ENCODE measurements at places on chromosomes 6 and 20.
A peak's percentile ranks its signal among the peaks of the same experiment; 100 is the strongest.

DNA sequence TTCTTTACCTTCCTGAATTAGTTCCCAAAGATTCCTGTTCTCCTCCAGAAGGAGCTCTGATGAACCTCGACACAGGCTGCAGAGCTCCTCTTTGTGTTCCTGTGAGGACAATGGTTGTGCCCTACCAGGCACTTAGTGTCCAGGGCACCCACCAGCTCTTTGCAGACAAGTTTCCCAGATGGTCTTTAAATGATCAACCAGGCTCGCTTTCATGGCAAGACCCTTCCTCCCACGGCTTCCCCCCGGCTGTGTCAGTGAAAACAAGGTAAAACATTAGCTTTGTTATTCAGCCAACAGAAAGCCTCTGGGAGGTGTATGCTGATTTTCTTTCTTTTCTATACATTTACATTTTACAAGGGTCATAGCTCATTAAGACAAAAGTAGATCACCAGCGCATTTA lies 32.3 kb upstream of the CNKSR3 start:
- no peak for DNase-seq

DNA sequence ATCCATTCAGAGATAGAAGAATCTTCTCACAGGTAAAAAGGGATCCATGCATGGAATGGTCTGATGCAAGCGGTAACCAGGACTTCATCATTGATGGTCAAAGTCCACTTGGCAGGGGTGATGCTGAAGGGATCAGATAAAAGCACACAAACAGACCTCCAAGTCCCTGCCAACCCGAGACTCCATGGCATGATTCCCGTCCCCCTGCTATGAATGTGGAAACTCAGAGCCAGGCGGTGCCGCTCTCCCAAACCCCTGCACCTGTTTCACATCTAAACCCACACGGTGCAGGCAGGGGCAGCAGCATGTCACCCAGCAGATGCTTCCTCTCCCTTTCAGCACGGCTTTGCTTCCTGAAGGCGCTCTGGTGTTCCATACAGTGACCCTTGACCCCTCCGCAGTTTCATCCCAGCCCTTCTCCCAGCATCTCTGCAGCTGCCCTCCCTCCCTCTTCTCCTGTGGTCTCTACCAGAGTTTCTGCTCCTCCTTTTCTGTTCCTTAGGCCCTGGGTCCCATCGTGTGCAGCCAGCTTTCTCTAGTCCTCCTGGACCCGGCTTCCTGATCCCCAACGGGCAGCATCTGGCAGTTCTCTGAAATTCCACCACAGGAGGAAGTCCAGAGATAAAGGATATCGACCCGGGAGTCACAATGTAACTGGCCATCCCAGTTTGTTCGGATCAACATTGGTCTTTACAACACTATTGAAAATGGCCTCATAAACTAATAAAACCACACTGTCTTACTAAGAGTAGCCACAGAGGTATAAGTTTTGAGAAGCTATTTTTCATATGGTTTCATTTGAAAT lies 235.0 kb downstream of the TTLL2 start:
- DNase-seq: no peak

DNA sequence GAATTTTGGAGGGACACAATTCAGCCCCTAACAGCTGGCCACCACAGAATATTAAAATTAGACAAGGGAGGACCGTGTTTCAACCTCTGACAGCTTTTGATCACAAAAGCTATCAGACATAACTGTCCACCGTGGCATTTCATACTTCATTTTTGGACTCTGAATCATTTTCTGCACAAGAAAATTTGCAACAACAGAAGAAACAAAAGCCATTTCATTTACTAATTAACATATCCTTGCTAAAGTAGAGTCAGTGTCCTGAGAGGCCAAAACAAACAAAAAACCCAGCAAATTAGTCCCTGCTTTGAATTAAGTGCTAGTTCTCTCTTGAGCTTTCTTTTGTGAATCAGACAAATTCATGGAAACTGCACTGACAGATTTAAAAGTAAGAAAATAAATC lies 17.6 kb upstream of the COL12A1 start:
- no peak for DNase-seq

DNA sequence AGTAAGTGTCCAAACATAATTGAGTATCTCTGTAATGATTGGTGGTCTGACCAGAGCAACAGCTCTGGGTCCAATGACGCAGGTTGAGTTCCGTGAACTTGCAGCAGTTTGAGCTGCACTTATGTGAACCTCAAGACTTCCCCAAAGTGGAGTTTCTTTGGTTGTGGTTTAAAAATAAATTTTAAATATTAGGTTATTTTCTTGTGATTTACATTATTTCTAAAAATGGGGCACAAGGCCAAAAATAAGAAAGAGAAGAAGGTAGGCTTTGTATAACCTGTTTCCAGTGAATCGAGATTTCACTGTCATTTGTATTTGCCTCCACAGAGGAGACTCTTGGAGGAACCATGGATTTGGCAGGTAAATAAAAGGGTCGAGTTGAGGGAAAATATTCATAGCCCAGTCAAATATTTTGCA lies 166.4 kb upstream of the ZNF217 start:
- no peak for DNase-seq

- DNase-seq: no peak
Observed at GRCh38 chr6:133966654-133967329, 13.8 kb downstream of the TBPL1 start.

DNA sequence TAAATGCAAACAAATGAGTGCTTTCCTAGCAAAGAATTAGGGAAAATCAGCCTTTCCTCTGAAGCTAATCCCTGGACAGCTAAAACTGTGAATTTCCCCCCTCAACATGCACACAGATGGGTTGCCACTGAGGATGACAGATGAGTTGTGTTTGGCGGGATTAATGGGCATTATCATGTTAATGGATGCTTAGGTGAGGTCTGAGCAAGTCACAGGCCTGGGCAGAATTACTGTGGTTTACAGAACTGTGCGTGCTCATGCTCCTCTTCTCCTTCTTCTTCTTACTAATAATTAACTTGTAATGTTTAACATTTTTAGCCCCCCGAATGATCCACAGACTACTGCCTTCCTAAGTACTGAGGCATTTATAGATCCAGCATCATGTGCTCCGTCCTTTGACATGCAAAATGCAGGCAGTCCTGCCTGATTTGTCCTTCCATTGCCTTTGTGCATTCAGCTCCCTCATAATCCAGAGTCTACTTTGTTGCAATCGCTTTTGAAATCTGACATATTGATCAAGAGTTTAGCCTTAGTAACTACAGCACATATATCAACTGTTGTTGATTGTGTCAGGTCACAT lies 753.4 kb upstream of the MMS22L start:
- DNase-seq: no peak

DNA sequence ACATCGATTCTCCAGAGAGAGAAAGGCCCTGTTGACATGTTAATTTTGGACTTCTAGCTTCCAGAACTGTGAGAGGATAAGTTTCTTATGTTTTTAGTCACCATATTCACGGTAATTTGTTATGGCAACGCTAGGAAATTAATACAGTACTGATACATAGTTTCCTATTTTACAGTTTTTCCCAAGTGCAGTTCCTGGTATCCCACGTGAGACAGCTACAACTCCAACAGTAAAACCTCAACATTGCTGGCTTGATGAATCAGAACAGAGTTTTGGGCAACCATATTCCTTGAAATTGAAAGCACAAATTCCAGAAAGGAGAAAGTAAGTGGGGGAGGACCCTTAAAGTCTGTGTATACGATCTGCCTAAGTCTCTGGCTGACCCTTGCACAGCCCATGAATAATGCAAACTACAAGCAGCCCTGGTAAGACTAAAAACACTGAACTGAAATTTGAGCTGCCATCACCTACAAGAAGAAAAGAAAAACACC lies 505.1 kb upstream of the NRSN1 start:
- no peak for DNase-seq

DNA sequence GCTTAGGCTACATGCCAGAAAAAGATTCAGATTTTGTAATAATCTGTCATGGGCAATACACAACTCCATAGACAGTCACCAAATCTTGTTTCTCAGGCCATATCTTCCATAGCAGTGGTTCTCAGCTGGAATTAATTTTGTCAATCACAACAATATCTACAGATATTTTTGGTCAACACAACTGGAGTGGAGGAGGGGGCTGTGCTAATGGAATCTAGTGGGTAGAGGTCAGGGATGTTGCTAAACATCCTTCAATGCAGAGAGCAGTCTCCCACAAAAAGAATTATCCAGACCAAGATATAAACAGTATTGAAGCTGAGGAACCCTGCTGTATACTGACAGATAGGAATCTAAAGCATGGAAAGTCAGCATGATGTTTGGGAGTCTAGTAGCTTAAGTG lies 174.6 kb downstream of the UBE3D start:
- no peak for DNase-seq

DNA sequence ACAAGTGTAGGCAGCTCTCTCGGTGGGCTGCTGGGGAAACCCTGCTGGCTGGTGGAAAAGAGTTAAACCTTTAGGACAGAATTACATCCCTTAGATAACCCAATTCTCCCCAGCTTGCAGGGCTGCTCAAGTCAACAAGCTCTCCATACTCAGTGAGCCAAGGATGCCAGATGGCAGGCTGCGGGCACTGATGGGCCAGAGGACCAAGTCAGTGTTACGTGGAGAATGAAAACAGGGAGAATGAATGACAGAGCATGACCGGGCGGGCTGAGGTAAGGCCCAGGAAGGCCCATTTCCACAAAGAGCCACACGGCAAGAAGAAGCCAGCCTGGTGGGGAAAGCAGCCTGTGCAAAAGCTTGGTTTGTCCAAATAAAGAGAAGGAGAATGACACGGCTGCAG lies 58.7 kb upstream of the CD93 start:
- DNase-seq: no peak

DNA sequence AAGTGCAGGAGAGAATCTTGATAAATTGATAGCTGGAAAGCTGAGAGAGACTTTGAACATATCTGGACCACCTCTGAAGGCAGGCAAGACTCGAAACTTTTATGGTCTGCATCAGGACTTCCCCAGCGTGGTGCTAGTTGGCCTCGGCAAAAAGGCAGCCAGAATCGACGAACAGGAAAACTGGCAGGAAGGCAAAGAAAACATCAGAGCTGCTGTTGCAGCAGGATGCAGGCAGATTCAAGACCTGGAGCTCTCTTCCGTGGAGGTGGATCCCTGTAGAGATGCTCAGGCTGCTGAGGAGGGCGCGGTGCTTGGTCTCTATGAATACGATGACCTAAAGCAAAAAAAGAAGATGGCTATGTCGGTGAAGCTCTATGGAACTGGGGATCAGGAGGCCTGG lies 4.6 kb upstream of the CDKN1A start:
- DNase-seq: no peak

DNA sequence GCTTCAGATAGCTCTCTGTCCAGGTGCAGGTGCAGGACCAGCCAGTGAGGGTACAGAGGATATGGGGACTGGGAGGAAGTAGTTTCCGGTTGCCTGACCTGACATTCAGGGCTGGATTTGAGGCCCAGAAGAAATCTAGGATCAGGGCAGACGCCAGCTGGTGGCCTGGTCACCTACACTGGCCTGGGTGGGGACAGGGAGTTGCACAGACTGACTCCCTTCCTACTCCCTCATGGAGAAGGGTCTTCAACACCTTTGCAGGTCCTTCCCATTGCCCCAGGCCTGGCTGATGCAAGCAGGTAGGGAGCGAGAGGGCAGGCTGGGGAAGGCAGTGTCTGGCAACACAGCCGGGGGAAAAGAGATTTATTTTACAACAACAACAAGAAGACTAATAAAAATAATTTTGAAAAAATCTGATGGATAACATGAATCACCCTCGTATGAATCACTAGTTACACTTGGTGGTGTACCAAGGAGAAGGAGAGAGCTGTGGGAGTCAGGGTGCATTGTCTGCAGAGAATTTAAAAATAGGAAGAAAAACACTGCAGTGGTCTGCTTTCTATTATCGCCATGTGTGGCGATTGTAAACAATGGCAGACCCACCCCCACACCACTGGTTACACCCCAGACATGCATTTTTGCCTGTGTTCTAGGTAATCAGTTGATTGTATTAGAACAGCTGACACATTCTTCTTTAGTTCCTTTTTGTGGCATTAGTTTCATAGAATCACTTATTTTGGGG lies 62.3 kb upstream of the SNX9 start:
- peak; percentile 54 for DNase-seq

GRCh38 chr20:6696001-6696400 lies 71.5 kb upstream of the BMP2 start:
- no peak for DNase-seq

GRCh38 chr20:47663354-47664067 lies 121.8 kb downstream of the SULF2 start:
- DNase-seq: peak; percentile 92

- no peak for DNase-seq
Observed at GRCh38 chr6:49001856-49002541, 461.1 kb downstream of the MMUT start.

- peak; percentile 3 for DNase-seq
Observed at GRCh38 chr20:58742668-58743566, 50.3 kb downstream of the NPEPL1 start.

GRCh38 chr6:121691126-121691551 lies 255.7 kb downstream of the GJA1 start:
- DNase-seq: no peak

- no peak for DNase-seq
Observed at GRCh38 chr6:157224178-157224950, 99.0 kb downstream of the TMEM242 start.

DNA sequence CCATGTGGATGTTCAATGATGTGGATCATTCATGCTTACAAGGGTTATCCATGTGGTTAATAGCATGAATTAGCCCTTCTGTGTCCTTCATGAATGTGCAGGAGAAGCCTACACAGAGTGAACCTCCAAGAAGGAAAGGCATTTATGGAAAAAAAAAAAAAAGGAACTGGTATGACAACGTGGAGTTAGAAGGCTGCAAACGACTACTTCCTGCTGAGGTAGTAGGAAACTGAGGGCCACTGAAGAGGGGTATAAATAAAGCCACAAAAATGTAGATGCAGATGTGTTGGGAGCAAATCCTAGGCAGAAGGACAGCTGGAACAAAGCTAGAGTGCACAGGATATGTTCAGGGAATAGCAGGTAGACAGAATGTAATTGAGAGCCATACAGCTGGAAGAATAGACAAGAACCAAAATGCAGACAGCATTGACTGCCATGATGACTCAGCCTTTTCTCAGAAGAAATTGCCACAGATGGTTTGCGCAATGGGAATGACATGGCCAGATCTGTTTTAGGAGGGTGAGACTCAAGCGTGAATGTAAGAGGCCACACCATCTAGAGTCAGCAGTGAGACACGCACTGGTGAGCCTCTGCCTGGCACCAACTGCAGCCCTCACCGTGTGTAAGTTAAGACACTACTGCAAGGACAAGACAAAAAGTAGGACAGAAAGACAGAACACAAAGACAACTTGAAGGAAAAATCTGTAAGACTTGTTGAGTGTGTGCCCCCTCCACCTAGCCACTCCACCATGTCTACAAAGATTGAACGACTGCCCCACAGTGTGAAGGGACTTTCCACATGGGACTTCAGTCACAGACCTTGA lies 79.8 kb downstream of the KIF13A start:
- peak; percentile 64 for DNase-seq

DNA sequence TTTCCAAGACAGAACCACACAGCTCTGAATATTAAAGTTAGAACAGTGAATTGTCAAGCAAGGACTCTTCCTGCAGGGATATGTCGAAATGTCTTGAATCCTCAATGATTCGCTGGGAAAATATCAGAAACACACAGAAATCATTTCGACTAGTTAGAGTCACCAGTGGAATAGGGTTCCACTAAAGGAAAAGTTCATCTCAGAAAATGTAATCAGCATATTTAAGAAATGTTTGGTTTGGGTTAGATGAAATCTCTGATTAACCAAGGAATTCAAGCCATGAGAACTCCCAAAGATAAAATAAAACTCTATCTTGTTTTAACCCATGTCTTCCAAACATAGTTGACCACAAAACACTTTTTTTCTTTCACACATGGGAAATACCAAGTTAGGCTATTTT lies 621.0 kb upstream of the NRSN1 start:
- no peak for DNase-seq

All from urothelium cell line (cell line).